T-helper 9 cell (primary cell): ENCODE measurements at places on chromosomes 1 and 21.

GRCh38 chr1:8096105-8097011, 70.2 kb upstream of the ERRFI1 start:
- no peak for DNase-seq

- no peak for DNase-seq
Observed at GRCh38 chr1:112800289-112800688, 85.2 kb upstream of the PPM1J start.

DNA sequence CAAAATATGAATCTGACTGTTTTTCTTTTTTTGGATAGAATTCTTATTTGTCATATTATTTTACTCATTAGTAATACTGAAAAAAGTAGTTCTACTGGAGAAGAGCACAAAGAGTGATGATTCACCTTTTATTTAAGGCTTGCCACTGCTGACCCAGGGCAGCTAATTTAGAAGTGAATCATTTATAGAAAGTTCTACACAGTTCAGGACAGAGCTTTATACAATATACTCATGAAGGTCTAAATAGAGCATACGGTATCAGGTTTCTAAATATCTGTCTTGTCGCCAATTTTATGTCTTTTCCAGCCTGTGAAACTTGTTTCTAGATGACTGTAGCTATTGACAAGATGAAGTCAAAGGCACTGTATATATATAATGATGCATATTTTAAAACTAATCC, 25.0 kb downstream of the GIPC2 start:
- no peak for DNase-seq

DNA sequence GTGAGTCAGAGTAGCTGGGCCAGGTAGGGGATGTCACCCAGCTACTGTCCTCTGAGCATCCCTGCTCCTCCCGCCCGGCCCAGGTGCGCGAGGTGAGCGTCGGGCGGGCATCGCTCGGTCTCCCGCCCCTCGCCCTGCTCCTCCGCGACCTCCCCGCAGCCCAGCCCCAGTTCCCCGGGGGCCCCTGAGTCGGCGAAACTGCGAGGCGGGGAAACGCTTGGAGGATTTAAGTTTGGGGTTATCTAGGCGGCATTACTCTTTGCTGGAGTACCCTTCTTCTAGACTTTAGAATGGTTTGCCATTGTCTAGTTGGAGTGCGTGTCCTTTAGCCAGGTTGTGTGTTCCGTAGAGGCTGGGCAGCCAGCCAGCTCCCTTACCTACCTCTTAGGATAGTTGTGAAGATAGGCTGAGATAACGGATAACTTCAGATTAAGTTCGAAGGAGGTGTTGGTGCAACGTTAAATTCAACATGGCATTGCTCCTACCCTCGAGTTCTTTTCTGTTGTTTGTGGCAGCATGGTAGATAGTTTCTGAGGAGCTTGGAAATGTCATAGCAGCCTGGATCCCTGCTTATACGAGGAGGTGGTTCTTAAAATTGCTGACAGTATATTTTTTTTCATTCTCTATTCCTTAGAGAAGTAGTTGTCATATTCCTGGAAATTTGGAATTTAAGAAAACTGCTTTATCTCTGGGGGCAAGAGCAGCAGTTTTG, 697 bp downstream of the AGO3 start:
- no peak for DNase-seq

- no peak for DNase-seq
Observed at GRCh38 chr1:37137601-37138000, 103.3 kb upstream of the GRIK3 start.

DNA sequence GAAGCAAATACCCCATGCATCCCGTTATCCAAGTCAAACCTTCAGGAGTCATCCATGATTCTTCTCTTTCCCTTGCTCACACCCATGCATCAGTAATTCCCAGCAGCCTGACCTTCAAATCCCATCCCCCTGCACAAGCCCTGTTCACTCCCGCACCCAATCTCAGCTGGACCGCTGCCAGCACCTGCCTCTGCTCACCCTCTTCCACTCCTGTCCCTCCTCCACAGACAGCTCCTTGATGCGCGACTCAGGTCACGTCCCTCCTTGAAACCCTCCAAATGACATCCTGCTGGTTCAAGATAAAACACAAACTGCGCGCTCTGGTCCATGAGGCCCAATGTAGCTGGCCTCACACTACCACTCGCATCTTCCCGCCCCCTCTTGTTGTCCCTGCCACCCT, 43.4 kb upstream of the MPZL1 start:
- DNase-seq: no peak

- DNase-seq: no peak
Observed at GRCh38 chr1:44848456-44849181, 5.6 kb upstream of the PTCH2 start.
